ENCODE measurements at places on chromosomes 2 and 18. TPM values are rescaled to one million over a fixed set of nuclear protein-coding genes. Genes with fewer than 3 reads are reported as not detected.

The AGXT gene
- total RNA-seq: not detected

The UGT1A4 gene
- 2.3 TPM for total RNA-seq

The APOB gene
- 0.55 TPM for total RNA-seq

The RBM45 gene
- 11.7 TPM for total RNA-seq

The SOX11 gene
- total RNA-seq: not detected

The SLC4A3 gene
- 2.3 TPM for total RNA-seq

The DSG2 gene
- 28.7 TPM for total RNA-seq

The MAL gene
- 29.4 TPM for total RNA-seq

The SERPINB13 gene
- total RNA-seq: 10.9 TPM

The NDUFV2 gene
- total RNA-seq: 121 TPM

The RALB gene
- 29.6 TPM for total RNA-seq

The CNTNAP5 gene
- total RNA-seq: not detected

The POTEI gene
- total RNA-seq: not detected

The SP100 gene
- 69.8 TPM for total RNA-seq

The FAM237A gene
- total RNA-seq: not detected

The C2orf74 gene
- total RNA-seq: 11.4 TPM

The RIT2 gene
- total RNA-seq: not detected

The ZDBF2 gene
- 4.5 TPM for total RNA-seq

The TUBB8B gene
- not detected for total RNA-seq

The SKA1 gene
- total RNA-seq: 2.9 TPM

The SH3RF3 gene
- total RNA-seq: 2.2 TPM

The ANKRD30B gene
- total RNA-seq: not detected

The PROKR1 gene
- total RNA-seq: not detected

The PLCD4 gene
- 1.4 TPM for total RNA-seq

The ANKRD36C gene
- 22.1 TPM for total RNA-seq

The CROCC2 gene
- total RNA-seq: not detected

The TLX2 gene
- not detected for total RNA-seq

The EHD3 gene
- 3.9 TPM for total RNA-seq

The BUB1 gene
- 7.7 TPM for total RNA-seq

The GAD1 gene
- total RNA-seq: not detected

The IL1RL1 gene
- total RNA-seq: 6.6 TPM

The GPR75 gene
- total RNA-seq: 4.5 TPM

The PLEK gene
- total RNA-seq: 2.6 TPM

The POU3F3 gene
- 0.40 TPM for total RNA-seq

The SETBP1 gene
- 16.2 TPM for total RNA-seq

The LDLRAD4 gene
- total RNA-seq: 17.2 TPM

The OXER1 gene
- total RNA-seq: 1.9 TPM

The REG1A gene
- not detected for total RNA-seq

The PPIL3 gene
- total RNA-seq: 75.8 TPM

The CCDC121 gene
- total RNA-seq: 2.2 TPM

The DLX1 gene
- total RNA-seq: 1.6 TPM

The WDR12 gene
- total RNA-seq: 18.2 TPM

The TFPI gene
- total RNA-seq: 22.3 TPM

The PMS1 gene
- total RNA-seq: 13.9 TPM

The IL1F10 gene
- 20.6 TPM for total RNA-seq

The NEU2 gene
- 19.9 TPM for total RNA-seq

The ST8SIA5 gene
- not detected for total RNA-seq

The CAPN14 gene
- 0.53 TPM for total RNA-seq

The PARD3B gene
- total RNA-seq: 12.5 TPM

The GPR39 gene
- total RNA-seq: 1.4 TPM

The CFC1 gene
- total RNA-seq: not detected

The EPC2 gene
- 25.7 TPM for total RNA-seq

The ZNF892 gene
- total RNA-seq: 2.0 TPM

The TUBA3E gene
- not detected for total RNA-seq

The CCDC74A gene
- total RNA-seq: 11.2 TPM

The OTX1 gene
- 9.0 TPM for total RNA-seq

The PRSS56 gene
- total RNA-seq: not detected

The PLGLB1 gene
- total RNA-seq: 1.6 TPM

All from suprapubic skin (tissue), 4 donors.